ENCODE measurements at places on chromosomes 13 and 19.

DNA sequence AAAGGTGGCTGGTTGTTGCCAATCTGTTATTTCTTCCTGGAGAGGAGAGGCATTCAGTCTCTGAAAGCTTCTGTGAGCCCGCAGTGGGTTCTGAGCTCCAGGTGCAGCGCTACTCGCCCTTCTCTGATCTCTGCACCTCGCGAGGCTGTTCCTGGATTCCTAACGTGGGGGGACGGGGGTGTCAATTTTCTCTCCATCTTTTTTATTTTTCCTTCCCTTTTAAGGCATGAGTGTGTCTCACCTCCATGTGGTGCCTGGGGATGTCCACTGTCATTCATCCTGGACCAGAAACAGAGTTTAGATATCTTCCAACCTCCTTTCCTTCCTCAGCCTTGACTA lies 626 bp downstream of the ZNF233 start:
- DNase-seq, result no peak

DNA sequence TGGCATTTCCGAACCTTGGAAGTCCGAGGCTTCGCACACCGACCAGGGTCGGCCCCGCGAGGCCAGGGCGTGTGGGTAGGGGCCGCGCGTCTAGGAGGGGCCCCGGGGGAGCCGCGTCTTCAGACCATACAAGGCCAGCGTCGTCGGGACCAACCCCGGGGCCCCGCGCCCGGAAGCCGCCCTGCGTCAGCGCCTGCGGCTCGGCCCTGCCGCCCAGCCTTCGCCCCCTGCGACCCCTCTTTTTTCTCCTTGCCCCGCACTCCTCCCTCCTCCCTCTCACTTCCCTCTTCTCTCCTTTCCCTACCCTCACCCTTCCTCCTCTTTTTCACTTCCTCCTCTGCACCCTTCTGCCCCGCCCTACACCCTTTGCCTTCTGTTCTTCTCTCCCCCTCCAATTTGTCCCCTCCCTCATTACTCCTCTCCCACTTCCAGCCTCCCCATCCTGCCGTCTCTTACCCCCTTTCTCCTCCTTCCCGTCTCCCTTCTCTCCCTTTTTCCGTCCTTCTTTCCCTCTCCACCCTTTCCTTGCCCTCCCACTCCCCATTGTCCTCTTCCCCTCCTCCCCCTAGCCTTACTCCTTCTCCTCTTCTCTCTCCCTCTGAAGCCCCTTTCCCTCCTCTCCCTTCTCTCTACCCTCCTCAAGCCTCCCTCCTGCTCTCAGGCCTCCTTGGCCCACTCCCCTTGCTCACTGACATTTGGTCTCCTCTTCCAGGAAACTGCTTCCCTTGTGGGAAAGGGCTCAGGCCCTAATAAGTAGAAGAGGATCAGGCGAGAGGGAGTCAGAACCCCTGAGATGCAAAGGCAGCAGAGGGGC lies 2.2 kb upstream of the PLEKHG2 start:
- DNase-seq, result peak; percentile 62

- DNase-seq, result no peak
Measured at GRCh38 chr19:5171711-5172110, 168.9 kb downstream of the PTPRS start.

DNA sequence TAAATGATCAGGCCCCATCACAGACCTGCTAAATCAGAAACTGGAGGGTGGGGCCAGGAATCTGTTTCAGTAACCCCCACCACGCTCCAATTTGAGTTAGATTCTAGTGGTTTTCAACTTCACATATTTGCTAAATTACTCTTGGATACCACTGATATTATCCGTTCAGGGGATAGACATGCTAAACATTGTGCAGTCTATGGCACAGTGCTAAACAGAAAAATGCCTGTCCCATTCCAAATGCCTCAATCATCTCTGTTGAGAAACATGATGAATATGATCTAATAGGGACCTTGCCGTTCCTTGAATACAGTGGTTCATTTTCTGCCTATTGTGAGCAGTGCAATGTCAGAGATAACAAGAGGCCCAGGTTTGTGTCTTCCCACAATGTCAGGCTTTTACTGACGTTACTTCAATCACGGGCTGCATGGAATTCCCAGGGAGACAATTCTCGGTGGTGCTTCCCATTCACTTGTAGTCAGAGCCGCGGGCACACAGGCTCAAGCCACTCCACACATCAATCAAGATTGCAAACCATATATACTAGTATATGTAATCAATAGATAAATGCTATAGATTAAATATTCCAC lies 52.7 kb downstream of the MYO16 start:
- DNase-seq, result peak; percentile 72

- no peak for DNase-seq
Measured at GRCh38 chr13:32316501-32316900, 1.2 kb downstream of the BRCA2 start.

DNA sequence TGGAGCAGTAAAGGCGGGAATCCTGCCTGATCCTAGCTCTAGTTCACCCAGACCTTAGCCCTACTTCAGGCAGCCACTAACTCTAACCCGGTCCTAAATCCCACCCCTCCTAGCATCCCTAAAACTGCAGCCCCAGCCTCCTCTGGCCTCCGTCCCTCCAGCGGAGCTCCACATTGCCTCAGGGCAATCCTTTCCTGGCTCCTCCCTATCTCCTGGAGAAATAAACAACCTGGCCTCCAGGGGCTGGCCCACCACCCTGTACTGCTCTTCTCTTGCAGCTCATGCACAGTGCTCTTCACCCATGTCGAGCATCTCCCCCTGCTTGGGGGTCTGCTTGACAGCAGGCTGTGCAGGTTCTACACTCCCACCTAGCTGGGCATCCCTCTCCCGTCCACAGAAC lies 6.7 kb downstream of the POU2F2 start:
- no peak for DNase-seq

GRCh38 chr19:35247526-35248309 lies 1.1 kb upstream of the LSR start:
- no peak for DNase-seq

DNA sequence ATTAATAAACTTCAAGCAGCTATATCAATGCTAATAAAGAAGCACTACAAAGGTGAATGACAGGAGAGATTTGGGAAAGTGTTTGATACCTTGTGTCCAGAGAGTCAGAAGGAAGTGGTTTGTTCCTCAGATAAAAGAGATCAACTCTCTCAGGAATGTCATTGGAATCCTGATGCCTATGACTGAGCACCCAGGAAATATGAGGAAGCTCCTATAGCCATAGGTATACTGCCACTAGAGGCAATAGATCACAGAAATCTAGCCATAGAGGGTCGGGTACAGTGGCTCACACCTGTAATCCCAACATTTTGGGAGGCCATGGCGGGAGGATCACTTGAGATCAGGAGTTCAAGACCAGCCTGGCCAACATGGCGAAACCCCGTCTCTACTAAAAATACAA lies 612.6 kb downstream of the DACH1 start:
- no peak for DNase-seq

- DNase-seq, result no peak
Measured at GRCh38 chr19:2353159-2353886, 6.7 kb upstream of the TMPRSS9 start.

- no peak for DNase-seq
Measured at GRCh38 chr19:52227196-52227940, 37.5 kb downstream of the PPP2R1A start.

DNA sequence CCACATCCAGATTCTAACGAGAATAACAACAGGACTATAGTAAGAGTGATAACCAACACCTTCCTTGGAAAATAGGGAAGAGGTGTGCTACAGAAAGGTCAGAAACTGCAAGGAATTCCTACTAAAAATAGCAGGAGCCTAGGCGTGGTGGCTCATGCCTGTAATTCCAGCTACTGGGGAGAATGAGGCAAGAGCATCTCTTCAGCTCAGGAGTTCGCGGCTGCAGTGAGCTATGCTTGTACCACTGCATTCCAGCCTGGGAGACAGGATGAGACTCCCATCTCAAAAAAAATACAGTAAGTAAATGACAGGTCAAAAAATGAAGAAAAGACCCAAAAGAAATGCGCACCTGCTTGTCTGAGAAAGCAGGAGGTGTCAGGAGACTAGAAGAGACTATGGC lies 101.5 kb upstream of the TSHZ3 start:
- DNase-seq, result no peak

GRCh38 chr13:52455677-52456041 lies 381 bp downstream of the CKAP2 start:
- peak; percentile 61 for DNase-seq

DNA sequence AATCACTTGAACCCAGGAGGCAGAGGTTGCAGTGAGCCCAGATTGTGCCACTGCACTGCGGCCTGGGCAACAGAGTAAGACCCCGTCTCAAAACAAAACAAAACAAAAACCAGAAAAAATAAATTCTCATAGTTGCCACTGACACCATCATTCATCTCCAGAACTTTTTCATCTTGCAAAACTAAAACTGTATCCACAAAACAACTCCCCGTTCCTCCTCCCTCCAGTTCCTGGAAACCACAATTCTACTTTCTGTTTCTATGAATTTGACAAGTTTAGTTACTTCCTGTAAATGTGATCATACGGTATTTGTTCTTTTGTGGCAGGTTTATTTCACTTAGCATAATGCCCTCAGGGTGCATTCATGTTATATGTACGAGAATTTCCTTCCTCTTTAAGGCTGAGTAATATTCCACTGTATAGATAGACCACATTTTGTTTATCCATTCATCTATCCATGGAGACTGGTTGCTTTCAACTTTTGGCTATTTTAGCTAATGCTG lies 13.2 kb upstream of the ADGRE5 start:
- no peak for DNase-seq
